ENCODE measurements at places on chromosomes 7 and 10.
A peak's percentile ranks its signal among the peaks of the same experiment; 100 is the strongest.

DNA sequence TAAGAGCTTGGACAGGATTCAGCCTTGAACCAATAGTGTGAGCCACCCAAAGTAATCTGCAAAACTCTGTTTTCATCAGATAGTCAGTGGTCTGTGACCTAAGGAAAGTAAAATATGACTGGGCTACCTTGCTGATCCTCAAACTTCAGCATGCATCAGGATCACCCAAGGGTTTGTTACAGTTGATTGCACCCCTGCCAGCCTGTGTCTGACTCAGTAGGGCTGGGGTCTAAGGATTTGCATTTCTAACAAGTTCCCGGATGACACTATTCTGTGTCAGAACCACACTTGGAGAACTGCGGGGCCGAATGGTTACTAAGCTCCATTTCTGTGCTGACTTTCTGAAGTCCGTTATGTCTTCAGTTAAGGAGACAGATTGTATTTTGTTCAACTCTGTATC lies 40.6 kb upstream of the TSPAN13 start:
- no peak for DNase-seq

DNA sequence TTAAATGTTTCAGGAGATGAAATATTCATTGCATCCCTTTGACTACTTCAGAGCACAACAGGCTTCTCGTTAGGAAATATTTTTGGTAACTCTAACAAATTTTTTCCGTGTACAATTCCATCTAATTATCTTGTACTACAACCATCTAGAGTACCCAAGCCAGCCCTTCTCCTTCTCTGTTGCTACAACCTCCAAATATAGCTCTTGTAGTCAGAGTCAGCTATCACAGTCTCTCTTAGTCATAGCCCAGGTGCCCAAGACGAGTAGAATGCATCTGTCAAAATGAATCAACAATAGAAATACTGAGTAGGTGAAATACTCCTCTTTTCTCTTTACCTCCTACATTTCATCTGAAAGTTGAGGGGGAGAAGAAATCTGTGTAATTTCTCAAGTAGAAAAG lies 74.0 kb downstream of the INHBA start:
- DNase-seq, result no peak

- no peak for DNase-seq
These were observed 114.3 kb downstream of the LMBR1 start for GRCh38 chr7:156778668-156779067.

DNA sequence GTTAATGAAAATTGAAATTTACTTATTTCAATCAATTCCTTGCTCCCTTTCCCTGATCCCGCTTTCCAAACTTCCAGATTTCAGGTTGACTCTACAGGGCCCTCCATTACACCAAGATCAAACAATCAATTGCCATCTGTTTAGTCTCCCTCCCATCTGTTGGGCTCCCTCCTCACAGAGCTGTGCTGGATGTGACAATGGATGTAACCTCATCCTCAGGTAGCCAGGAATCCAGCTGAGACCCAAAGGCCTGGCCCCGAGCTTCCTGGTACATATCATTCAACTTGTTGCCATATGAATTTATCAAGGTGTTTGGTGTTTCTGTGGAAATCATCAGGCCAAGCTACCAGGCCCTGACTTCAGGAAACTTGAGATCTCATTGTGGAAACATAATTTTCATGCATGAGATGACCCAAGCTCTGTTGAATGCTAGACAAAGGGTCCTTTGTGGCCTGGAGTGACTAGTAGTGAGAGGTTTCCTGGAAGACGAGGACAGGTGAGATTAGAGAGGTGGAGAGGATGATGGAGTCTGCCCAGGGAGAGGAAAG lies 148.6 kb upstream of the PDE1C start:
- DNase-seq, result no peak

DNA sequence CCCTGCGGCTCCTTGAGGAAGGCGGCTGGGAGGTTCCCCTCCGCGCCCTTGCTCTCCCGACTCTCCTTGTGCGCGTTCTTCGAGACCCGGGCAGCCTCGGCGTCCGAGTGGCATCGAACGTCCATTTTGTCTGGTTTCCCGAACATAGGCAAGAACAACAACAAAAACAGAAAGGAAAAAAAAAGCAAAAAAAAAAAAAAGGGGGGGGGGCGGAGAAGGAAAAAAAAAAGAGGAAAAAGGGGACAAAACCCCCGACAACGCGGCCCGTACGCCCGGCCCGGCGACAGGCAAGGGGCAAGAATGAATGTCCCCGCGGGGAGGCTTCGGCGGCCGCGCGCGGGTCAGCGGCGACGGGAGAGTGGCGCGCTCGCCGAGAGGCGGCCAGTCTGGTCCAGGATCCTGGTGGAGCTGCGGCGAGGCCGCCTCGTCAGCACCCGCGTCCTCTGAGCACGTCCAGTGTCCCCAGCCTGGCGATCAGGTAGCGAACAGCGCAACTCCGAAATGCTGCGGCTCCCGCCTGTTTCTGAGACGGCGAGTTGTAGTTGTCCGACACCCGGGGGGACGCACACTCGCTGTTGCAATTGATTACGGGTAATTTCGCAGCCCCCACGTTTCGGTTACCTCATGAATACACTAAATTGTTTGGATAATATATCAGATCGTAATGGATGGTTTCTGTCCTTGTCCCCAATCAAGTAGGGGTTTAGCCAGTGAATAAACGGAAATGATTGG lies at the start of gene VAX1:
Gene VAX1, minus strand, starts transcription at position 360 of the 732 bp plus-strand sequence. Its CDS starts 214 bp downstream, at position 146.
- DNase-seq, result no peak

GRCh38 chr10:117431160-117431559 lies 55.9 kb upstream of the PDZD8 start:
- DNase-seq, result no peak

DNA sequence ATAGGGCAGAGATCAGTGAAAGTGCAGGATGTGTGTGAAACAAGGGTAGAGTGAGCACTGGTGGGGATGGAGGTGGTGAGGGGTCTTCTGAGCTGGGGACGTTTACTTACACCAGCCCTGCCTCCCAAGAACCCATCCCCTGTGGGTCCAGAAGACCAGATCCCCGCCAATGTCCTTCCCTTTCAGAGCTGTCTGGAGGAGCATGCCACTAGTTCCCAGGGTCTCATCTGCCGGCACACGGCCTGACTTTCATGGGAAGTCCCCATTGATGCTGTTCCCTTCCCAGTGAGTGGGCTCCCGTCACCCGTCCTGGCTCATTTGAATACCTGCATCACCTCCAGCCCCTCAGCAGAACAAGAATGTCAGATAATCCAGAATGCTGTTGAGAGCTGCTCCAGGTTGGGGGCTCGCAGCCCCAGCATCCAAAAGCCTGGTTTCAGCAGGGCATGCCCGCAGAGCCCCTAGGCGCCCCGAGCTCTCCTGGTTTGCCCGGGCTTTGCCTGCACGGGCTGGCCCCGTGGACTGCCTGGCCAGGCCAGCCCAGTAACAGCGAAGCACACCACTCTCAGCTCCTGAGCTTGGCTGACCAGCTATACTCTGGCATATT lies 246.7 kb downstream of the MGMT start:
- DNase-seq, result no peak

DNA sequence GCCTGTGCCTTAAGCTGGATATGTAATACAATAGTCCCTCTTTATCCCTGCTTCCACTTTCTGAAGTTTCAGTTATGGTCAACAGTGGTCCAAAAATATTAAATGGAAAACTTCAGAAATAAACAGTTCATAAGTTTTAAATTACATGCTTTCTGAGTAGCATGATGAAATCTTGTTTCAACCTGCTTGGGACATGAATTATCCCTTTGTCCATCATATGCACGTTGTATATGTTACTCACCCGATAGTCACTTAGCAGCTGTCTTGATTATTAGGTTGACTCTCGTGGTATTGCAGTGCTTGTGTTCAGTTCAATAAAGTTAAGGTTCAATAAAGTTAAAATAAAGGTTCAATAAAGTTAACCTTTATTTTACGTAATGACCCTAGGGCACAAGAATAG lies 25.5 kb downstream of the C1GALT1 start:
- DNase-seq, result no peak

DNA sequence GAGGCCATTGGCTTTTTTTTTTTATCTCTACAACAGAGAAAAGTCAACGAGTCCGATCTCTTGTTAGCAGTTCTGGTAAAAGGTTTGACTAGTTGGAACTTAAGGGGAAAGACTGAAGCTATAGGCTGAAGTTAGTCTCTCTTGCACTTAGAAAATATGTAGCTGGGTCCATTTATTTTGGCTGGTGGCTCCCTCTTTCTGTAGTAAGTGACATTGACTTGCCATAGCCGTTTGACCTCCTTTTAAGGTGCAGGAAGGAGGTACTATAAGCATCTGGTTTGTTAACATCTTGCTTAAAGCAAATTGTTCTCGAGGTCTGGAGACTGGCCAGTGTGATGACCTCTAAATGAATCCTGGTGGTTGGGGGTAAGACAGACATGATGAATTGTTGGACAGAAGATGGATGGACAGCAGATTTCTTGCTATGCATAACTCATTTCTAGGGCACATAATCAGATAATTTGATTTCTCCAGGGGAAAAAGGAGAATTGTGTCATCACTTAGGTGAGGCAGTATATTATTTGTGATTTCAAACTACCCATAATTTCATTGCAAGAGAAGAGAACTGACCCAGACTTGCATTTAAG lies 356.3 kb upstream of the GALNT17 start:
- DNase-seq, result no peak

- DNase-seq, result no peak
These were observed 520 bp upstream of the WNT2 start for GRCh38 chr7:117323305-117323850.

- peak; percentile 90 for DNase-seq
These were observed 84.6 kb upstream of the PDGFA start for GRCh38 chr7:604001-604883.

GRCh38 chr10:102324061-102324460 lies 71.4 kb upstream of the NFKB2 start:
- DNase-seq, result no peak

DNA sequence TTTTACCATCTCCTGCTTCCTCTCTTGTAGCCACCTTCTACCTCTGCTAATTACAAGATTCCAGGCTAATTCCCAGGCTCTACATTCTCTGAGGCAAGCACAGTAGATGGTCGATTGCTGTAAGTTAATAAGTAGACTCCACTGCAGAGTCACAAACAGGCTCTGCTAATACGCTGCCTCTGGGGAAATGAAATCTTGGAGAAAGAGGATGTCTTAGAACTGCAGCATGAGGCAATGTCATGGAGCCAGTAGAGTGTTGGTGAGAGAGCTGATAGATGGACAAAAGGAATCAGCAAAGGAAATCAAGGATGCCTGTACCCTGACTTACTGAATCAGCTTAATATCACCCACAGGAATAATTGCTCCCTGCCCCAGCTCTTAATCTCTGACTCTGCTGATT lies 1260.3 kb downstream of the XPNPEP1 start:
- no peak for DNase-seq

DNA sequence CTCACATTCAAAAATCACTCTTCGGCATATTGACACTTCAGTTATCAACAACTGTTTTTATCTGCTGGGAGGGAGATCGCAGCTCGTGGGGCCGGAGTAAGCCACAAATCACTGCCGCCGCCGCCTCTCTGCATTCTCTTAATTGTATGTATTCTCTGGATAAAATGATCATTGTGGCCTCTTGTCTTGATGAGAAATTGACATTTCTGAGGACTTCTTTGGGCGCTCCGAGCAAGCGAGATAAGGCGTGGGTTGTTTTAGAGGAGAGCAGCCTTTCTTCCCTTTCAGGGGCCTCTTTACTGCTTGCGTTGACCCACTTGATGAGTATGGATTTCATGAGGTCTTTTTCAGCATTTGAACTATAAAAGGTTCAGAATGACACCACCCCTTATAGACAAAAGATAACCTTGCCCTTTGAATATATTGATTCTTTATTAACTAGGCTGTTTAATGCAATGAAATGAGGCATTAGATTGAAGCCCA lies 130.6 kb downstream of the EBF3 start:
- DNase-seq, result no peak

- peak; percentile 68 for DNase-seq
These were observed 113.2 kb upstream of the GPR26 start for GRCh38 chr10:123552760-123553554.

GRCh38 chr7:5231116-5231515 lies 41.1 kb downstream of the WIPI2 start:
- no peak for DNase-seq

GRCh38 chr10:79435271-79436065 lies 10.0 kb downstream of the ZCCHC24 start:
- no peak for DNase-seq

DNA sequence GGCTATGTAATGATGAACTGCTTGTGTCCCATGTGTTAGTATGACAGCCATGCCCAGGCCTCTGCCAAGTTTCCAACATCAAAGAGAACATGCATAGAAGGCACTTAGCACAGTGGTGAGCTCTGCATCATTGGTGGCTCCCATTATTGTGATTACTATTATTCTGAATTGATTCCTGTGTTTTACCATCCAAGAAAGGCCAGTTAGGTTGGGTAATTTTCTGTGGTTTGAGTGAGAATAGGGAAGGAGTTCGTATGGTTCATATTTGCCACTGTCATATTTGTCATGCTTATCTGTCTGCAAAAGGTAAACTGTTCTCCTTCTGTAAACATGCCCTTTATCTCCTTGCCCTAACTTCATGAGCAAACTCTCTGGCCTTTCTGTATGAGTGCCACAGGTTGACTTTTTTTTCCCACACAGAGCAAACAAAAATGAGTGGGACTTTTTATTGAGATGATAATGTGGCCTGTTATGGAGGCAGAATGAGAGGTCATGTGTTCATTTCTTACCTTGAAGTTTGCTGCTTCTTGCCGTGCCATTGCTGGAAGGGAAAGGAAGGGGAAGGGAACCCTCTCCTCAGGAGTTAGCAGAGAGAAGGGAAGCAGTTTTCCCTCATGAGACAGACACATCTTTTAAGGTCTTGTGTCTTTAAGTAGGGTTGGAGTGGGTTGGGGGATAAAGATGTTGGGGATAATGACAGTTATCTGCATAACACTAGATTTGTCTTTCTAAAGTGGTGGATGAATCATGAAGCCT lies 301.9 kb downstream of the LRMDA start:
- DNase-seq, result no peak

GRCh38 chr7:2681929-2682799 lies 5.8 kb upstream of the AMZ1 start:
- no peak for DNase-seq

- DNase-seq, result no peak
These were observed 74.5 kb downstream of the LANCL2 start for GRCh38 chr7:55439627-55440026.

DNA sequence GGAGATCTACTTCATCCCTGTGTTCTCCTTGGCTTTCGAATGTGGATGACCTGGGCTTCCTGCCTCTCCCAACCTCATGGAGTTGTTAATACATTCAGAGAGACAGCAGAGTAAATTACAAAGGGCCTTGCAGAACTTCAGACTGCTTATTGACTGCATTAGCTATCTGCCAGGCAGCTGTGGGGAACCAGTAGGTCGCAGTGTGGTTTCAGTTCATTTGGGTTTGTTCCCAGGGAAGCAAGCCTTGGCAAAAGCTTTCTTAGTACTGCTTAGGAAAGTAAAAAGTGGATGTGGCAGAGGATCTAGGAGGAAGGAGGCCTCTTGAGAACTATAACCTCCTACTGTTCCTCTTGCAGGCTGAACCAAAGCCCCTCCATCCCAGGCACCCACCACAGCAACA lies 9.2 kb downstream of the NPFFR1 start:
- DNase-seq, result no peak

GRCh38 chr7:3380886-3381685 lies 80.0 kb downstream of the SDK1 start:
- DNase-seq, result no peak

Data from GM10248 (cell line).